Jurkat, Clone E6-1 (cell line): ENCODE measurements at places on chromosomes 5 and 9.
A peak's percentile ranks its signal among the peaks of the same experiment; 100 is the strongest.

DNA sequence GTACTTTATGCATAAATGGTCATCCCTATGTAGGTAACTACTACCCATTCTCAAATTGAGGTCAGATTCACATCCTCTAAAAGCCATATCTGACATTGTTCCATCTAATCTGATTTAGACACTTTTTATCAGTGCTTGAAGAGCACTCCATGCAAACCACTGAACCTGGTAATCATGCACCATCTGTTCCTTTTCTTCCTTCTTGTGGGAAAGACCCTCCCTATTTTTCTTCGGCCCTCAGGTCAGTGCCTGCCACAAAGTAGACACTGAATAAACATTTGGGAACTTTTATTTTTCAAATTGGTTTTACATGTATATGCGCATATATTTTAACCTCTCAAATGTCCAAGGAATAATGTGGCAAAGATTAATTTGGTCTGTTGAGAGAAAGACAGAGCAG lies 26.0 kb upstream of the PDE4D start:
- no peak for DNase-seq

DNA sequence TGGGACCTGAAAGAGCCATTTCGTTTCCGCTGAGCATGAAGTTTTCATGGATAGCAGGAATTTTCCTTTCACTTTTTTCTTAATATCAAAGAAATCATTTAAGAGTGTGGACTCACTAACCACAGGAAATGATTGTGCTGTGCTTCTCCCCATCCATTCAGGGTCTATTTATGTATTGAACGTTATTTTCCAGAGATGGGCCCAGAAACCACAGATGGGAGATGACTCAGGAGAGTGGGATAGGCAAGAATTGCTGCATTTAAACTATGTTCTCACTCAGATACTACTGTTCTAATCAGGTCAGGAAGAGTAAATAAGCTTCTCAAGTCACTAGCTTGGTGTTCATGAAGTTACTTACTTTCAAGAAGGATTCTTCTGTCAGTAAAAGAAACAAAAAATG lies 763.8 kb downstream of the DTWD2 start:
- DNase-seq: no peak

GRCh38 chr5:107876906-107877305 lies 206.2 kb upstream of the EFNA5 start:
- no peak for DNase-seq

GRCh38 chr9:129454467-129455067 lies 166.3 kb downstream of the C9orf50 start:
- no peak for DNase-seq

- DNase-seq: no peak
Observed at GRCh38 chr9:129561594-129562281, 59.2 kb downstream of the C9orf50 start.

DNA sequence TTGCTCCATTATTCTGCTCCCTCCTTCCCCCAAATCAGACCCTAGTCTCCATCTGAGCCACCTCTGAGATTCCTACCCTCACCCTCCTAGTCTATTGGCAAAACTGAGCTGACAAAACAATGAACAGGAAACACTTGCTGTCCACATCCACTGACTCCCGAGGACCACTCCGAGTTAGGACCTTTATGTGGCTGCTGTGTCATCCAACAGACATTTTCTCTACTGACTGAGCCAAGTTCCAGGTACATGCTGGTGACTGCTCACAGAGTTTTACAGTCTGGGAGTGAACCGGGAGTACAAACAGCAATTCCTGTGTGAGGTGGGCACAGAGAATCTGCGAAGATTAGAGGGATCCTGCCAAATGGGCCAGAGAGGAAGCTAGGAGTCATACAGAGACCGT lies 39.2 kb downstream of the CFAP90 start:
- no peak for DNase-seq

DNA sequence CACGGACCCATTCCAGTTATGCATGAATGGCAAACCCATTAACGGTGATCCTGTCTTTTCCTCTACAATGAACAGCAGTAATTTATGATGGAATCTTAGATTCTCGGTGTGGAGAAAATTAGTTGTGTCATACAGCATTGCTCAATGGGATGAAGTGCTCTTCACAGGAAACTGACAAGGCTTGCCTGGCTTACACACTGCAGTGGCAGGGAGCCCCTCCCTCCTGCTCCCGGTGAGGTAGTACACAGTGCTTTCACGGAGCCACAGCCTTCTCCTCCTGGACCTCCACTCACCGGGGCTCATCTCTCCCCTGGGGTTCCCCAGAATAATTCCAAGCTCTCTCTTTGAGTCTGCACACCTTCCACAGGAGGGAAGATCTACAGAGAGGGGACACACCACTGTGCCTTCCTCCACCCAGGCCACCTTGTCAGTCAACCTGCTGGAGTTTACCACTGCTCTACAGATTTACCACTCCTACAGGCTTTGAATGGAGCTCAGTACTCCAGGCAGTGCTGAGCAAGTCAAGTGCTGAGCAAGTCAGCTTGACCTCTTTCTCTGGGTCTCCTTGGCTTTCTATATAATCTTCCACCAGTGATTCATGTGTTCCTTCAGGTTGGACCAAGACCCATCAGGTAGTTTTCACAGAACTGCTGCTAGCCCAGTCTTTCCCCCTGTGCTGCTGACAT lies 59.1 kb upstream of the TBC1D2 start:
- DNase-seq: no peak

DNA sequence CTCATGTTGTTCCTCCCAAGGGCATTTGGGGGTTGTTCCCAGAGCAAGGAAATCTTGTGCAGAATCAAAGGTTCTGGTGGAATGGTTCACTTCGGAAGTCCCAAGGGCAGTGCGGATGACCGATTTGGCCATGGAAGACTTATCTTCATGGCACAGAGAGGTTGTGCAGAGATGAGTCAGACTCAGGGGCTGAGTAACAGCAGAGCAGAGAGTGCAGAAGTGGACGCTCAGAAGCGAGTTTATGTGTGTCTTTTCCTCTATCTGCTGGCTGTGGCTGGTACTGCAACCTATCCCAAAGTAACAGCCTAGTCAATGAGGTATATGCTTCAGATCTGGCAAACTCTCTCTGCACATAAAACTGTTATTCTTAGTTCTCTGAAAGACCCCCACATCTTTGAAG lies 118.1 kb downstream of the DPYSL3 start:
- peak; percentile 9 for DNase-seq

DNA sequence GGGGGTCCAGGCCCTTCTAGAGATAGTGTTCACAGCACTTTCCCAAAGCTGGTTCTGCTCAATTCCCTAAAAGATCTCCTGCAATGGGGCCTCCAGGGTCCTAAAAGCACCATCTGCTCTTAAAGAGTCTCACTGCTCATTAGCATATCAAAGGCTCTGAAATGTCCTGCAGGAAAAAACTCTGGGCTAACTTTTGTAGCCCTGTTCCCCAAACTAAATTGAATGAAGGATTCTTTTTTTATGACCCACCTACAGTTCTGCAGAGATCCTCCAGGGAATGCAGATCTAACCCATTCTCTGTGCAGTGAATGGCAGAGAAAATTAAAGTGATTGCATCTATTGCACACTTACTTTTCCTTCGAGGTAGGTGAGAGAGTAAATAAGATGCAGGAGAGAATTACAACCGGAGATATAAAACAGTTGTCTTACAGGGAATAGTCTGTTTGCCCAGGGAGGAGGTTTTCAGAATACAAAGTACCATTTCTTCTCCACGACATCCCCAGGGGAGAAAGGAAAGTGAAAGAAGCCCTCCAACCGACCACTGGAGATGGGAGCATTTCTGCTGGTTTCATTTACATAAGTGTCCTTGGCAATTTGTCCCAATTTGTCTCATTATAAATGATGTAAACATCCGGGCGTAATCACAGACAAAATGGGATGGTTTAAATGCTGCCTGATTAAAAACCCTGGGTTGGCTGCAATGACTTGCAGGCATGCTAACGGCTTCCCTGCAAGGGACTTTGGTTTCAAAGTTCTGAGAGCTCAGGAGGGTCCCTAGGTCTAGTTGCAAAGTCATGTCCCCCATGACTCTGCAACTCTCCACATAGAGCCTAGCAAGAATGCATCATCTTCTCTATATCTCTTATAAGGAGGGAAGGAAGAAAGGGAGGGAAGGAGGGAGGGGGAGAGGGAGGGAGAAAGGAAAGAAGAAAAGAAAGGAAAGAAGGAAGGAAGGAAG lies 114.0 kb downstream of the KCNIP1 start:
- no peak for DNase-seq

DNA sequence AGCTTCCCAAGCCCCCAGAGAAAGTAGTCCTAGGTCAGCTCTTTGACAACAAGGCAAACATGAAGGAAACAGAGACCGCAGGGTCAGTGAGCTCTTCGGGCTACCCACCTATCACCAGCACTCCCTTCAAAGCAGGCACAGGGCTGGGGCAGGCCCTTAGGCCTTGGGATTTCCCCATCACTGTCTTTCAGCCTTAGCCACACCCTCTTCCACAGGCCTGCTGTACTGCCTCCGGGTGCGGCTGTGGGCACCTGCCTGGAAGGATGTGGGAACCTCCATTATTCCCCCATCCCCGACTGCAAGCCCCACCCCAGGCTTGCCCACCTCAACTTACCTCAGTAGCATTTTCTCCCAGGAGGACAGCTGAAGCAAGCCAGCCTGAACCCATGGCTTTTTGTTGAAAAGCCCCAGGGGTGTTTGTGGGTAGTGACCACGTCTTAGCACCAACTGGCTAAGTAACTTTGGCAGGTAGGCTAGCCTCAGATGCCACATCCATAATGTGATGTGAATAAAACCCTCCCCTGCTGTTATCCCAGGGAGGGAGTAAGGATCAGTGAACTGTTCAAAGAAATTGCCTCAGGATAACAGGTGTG lies 100.2 kb downstream of the PIK3R1 start:
- peak; percentile 60 for DNase-seq

DNA sequence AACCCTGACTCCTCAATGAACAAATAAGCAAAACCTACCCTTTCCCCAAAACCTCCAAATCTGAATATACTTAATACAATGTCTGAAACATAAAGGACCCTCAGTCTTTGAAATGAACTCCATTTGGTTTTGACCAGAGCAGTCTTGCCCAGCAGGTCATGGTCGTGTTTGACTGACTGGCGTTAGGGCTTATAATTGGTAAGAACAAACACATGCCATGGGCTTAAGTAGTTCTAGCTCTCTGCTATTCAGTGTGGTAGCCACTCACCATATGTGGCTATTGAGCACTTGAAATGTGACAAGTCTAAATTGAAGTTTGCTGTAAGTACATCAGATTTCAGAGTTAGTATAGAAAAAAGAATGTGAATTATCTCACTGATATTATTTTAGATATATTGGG lies 42.1 kb downstream of the LRRTM2 start:
- DNase-seq: no peak

- no peak for DNase-seq
Observed at GRCh38 chr5:151144275-151144674, 13.3 kb downstream of the ANXA6 start.

- no peak for DNase-seq
Observed at GRCh38 chr5:160175438-160176218, 53.7 kb upstream of the FABP6 start.

DNA sequence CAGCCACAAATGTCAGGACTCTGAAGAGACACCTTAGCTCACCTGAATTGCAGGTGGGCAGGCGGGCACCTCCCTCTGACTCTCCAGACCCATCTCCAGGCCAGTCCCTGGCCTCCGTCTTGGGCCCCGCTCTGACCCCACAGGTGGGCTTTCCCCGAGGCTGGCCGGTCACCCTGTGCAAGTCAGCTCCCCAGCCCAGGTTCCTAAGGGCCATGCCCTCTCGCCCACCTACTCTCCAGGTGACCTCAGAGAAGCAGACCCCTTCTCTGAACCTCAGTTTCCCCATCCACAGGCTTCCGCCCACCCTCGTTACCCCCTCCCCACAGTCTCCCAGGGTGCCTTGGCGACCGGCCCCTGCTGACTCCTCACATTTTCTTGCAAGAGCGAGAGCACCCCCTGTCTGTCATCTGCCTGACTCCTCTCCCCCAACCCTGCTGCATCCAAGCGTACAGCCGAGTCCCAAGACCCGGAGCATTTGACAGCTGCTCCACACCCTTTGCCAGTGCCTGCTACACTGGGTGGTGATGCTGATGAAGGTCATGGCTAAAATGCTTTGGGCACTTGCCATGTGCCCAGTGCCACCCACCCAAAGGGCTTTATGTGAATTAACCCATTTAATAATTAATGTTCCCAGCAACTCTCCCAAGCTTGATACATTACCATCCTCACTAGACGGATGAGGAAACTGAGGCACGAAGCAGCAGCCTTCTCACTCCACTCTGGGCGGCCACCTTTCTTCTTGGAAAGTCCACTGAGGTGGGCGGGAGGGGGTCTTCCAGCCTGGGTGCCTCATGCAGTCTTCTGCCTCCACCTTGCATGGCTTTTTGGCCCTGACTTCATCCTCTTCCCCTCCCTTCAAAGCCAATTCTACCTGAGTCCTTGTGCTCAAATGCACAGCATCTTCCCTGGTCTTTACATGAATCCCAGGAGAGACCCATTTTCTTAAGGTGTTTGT lies 51.1 kb upstream of the ORM1 start:
- DNase-seq: peak; percentile 37

GRCh38 chr9:136151214-136151804 lies 32.6 kb upstream of the TMEM250 start:
- no peak for DNase-seq
